ENCODE measurements at places on chromosomes 5 and 9.

- no peak for DNase-seq
These were observed 1136.9 kb downstream of the TAF11L14 start for GRCh38 chr5:18771097-18771610.

- DNase-seq = no peak
These were observed 142.4 kb downstream of the OLFM1 start for GRCh38 chr9:135229701-135230385.

DNA sequence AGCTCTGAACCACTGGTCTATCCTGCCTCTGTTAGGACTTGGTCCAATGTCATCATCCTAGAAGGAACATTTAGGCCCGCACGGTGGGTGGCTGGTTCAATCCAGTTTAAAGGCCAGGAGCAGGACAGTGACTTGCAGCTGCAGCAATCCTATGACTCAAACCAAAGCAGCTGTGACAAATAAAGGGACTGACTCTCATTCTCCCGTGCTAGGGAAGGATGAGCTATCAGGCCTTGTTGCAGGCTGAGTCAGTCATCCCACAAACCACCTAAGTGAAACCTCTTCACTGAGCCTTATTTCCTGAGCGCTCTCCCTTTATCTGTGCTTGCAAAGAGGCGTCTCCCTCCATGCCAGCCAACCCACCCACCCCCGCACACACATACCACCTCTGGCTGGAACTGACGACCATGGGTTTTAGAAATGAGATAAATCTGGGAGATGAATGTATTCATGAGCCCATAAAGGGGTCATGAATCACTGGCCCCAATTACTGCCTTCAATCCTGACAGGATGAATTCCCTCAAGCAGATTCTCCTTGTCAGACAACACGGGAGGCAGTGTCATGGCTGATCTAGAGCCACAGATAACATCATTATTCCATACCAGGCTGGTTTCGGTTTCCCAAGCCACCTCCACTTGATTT lies 93.4 kb downstream of the KCNIP1 start:
- DNase-seq = no peak

GRCh38 chr9:34001298-34001697 lies 47.4 kb downstream of the UBAP2 start:
- no peak for DNase-seq

- no peak for DNase-seq
These were observed 85.8 kb downstream of the PHAX start for GRCh38 chr5:126686451-126687126.

DNA sequence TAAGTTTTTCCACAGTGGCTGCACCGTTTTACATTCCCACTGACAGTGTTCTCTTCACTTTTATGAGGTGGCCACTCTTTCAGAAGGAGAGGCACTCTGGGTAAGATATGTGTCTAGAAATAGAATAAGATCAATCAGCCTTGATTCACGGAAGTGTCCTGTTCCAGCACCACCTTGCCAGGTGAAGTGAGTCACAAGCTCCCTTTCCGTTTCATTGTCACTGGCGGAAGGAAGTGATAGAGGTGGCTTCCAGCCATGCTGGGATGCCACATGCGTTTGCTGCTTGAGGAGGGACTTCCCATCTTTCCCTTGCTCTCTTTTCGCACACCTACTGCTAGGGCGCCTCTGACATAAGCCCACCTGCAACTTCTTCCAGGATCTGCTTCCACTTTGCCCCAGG lies 217.1 kb downstream of the PIK3R1 start:
- DNase-seq = no peak

DNA sequence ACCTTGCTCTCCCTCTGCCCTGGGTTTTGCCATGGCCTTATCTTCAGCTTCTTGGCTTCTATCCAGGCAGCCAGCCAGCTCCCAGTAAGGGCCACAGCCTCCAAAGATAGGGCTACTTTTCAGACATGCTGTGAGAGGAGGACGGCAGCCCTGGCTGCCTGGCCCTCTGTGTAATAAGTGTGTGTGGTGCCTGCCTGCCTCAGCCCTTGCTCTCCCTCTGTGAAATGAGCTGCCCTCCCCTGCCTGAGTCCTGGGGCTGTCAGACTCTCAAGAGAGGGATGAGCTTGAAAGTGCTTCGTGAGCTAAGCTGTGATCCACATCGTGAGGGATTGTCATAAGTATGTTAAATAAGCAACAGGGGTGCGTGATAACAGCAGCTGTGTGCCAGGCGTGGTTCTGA lies 8.1 kb downstream of the NDST1 start:
- DNase-seq = no peak
